ENCODE measurements at places on chromosomes 2 and 18.

DNA sequence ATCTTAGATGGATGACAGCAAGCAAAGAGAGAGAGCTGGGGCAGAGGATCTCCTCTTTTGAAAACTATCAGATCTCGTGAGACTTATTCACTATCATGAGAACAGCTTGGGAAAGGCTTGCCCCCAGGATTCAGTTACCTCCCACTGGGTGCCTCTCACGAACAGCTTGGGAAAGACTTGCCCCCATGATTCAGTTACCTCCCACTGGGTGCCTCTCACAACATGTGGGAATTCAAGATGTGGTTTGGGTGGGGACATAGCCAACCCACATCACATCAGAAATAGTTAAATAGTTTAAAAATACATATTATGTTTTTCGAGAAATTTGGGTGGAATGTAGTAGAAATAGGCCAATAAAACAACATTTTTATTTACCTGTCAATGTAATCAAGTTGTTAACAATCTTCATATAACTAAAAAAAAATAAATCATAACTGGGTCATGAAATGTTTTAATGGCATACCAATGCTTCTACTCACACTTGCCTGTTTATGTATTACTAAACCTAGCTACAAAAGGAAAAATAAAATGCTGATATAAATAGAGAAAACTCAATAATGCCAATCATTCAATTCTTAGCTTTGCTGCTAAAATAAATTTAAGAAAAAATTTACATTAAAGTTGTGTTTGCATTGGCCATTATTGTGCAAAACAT is 608.9 kb downstream of the SUCLG1 start:
- no peak for DNase-seq

DNA sequence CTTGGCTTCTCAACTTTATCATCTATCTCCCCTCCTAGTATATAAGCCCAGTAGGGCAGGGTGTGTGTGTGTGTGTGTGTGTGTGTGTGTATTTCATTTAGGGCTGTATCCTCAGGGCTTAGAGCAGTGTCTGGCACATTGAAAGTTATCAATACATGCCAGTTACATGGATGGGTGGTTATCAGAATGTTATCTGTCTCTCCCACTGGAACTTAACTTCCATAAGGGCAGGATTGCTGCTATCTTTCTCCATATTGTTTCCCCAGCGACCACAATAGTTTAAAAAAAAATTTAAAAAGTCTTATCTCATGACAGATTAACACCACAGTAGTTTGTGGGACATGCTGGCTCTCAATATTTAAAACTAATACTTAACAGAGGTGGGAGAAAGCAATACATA is 488.9 kb downstream of the PLCL1 start:
- DNase-seq: no peak

- no peak for DNase-seq
These were observed 103.3 kb downstream of the POLR1A start for GRCh38 chr2:86002375-86002774.

- DNase-seq: no peak
These were observed 17.1 kb upstream of the VPS4B start for GRCh38 chr18:63439334-63439733.

DNA sequence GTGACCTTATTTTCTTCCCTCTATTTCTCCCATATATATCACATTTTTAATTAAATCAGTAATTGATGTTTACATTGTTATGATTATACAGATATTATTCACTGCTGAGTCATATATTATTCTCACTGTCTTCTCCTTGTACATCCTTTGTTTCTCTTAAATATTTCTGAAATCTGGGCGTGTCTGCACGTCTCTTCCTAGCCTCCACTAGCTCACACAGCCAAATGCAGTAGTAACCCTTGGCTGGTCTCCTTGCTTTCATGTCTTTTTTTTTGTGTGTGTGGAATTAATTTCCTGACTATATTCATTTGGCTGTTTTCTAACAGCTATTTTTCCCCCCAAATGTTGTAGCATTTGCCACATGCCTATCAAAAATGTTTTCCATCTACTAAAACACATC is 15.8 kb downstream of the CCNYL1 start:
- DNase-seq: no peak

GRCh38 chr2:201559067-201559710 is 84.1 kb downstream of the TMEM237 start:
- DNase-seq: no peak

GRCh38 chr2:10398496-10398895 is 49.6 kb downstream of the ODC1 start:
- DNase-seq: no peak

DNA sequence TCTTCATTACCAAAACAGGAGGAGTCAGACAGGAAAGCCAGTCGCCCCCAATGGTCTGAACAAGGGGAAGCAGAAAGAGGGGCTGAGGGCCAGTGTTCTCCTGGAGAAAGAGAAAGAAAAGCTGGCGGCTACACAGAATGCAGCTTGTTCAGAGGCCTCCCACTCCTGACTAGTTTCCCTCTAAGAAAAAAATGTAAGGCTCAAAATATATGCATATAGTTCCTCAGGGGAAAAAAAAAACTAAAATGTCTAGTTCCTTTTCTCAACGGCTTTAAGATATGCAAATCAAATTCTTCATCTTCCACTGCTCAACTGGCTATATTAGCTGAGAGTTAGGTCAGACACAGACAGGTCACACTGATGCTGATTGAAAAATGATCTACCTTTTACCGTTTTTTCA is 18.6 kb downstream of the MBOAT2 start:
- DNase-seq: no peak

GRCh38 chr2:10716581-10716980 is 4.8 kb upstream of the ATP6V1C2 start:
- DNase-seq: no peak

- DNase-seq: no peak
These were observed 52.0 kb downstream of the SLC40A1 start for GRCh38 chr2:189528617-189529016.

- DNase-seq: no peak
These were observed 239.6 kb downstream of the CDH20 start for GRCh38 chr18:61572871-61573270.

- no peak for DNase-seq
These were observed 4.0 kb upstream of the RTP5 start for GRCh38 chr2:241865416-241865956.

DNA sequence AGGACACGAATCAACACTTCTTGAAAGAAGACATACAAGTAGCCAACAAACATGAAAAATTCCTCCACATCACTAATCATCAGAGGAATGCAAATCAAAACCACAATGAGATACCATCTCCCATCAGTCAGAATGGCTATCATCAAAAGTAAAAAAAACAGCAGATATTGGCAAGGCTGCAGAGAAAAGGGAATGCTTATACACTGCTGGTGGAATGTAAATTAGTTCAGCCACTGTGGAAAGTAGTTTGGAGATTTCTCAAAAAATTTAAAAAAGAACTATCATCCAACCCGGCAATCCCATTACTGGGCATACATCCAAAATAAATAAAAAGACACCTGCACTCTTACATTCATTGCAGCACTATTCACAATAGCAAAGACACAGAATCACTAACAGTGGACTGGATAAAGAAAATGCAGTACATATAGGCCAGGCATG is 78.7 kb downstream of the GRB14 start:
- DNase-seq: peak; percentile 89

GRCh38 chr18:48227206-48227605 is 182.0 kb downstream of the ZBTB7C start:
- peak; percentile 27 for DNase-seq

DNA sequence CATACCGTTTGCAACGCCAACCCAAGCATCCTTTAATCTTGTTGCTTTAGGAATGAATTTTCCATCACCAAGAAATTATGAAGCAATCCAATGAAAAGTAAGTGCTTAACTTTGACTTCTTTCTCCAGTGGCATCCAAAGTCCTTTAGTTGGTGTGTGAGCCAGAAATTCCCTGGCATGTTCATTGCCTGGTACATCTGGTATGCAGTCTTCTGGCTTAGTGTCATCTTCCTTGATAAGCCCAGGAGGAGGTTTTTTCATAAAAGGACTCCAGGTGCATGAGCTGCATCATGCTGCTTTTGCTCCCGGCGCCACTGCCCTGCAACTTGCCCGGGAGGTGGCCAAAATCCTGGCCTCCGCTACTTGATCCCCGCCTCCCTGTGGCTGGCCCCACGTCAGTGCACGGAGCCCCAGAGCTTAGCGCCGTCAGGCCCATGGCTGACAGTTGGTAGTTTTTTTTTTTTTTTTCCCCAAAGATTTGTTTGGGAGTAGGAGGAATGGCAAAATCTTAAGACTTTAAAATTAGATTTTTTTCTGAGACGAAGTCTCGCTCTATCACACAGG is 58.7 kb downstream of the PUM2 start:
- DNase-seq: peak; percentile 10

GRCh38 chr2:192126912-192127311 is 67.8 kb downstream of the TMEFF2 start:
- no peak for DNase-seq

DNA sequence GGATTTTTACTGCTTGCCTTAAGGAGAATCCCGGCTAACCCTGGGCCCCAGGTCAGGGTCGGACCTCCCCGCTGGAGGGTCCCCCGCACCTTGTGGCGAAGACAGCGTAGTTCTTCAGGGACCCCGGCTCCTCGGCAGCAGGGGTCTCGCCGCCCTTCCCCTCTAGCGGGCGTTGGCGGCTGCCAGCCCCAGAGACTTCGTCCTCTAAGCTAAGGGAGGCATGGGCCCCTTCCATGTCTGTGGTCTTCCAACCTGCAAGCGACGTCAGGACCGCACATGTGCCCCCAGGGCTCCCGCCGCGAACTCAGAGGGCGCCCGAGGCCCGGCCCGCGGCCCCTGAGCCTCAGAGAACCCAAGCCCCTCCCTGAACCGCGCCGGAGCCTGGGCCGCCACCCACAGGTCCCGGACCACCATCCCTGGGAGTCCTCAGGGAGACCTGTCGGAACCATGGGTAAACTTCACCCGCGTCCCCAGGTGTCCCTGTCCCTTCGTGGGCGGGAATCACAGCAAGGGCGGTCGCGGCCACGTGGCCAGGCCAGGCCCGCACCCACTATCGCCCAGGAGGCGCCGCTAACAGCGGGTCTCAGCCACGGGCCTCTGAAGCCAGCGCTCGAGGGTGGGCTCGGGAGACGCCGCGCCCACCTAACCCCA is 562 bp downstream of the ANKMY1 start:
- no peak for DNase-seq

GRCh38 chr18:23617412-23618014 is 31.2 kb upstream of the NPC1 start:
- no peak for DNase-seq

DNA sequence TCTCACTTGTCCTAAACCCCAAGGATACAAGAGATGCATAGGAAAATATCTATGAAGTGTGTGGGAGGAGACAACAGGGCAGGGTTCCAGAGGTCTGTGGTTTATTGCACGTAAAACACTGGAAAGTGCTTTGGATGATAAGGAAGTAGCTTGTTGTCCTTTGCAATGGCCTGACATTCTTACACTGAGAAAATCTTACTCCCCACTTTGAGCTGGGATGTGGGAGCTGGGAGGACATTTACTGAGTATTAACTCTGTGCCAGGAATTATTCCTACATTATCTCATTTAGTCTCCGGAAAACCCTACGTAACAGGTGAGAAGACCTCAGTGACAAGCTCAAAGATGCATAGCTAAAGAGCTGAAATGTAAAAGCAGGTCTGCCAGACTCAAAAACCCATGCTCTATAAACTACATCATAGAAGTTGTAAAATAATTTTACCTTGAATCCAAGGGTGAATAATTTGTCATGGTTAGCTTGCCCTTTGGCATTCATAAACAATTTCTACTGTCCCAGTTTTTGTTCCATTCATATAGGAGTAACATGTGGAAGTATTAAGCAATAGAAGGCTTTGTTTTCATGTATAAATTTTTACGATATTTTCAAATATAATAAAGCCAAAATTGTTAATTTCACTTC is 9.2 kb upstream of the GALNT3 start:
- DNase-seq: peak; percentile 95

DNA sequence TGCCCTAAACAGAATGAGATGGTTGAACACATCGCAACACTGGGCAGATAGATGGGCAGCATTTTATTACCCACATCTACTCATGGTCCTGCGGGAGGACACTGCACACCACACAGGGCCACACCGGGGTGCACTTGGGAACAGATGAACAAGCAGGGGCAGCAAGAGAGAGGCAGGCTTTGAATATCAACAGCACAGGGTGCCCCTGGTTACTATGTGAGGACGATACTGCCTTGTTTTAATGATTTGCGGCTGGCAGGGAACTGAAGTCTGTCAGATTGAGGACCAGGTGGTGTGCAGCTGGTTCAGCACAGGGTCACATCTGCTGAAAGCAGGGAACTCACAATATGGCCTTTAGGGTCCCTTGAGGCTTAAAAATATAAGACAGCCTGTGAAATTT is 195.7 kb downstream of the PIEZO2 start:
- no peak for DNase-seq

GRCh38 chr2:226169751-226170581 is 629.7 kb downstream of the IRS1 start:
- no peak for DNase-seq

- DNase-seq: no peak
These were observed 156.5 kb downstream of the TNS1 start for GRCh38 chr2:217846321-217846743.

DNA sequence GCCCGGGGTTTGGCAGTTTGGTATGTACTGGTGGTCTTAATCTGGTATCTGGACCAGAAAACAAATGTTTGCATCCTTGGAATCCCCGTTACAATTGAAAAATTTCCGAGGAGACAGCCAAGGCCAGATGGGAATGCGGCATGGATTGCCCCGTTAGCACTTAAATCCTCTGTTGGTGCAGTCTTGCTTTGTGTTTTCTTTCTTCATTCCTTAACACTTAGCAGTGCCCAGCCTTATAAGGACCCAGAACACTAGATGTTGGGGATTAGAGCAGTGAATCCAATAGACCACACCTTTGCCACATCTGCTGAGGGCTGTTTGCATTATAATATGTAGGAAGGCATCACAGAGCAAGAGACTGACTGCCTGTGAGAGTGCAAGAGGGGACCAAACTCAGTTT is 12.8 kb upstream of the ZNF532 start:
- no peak for DNase-seq

DNA sequence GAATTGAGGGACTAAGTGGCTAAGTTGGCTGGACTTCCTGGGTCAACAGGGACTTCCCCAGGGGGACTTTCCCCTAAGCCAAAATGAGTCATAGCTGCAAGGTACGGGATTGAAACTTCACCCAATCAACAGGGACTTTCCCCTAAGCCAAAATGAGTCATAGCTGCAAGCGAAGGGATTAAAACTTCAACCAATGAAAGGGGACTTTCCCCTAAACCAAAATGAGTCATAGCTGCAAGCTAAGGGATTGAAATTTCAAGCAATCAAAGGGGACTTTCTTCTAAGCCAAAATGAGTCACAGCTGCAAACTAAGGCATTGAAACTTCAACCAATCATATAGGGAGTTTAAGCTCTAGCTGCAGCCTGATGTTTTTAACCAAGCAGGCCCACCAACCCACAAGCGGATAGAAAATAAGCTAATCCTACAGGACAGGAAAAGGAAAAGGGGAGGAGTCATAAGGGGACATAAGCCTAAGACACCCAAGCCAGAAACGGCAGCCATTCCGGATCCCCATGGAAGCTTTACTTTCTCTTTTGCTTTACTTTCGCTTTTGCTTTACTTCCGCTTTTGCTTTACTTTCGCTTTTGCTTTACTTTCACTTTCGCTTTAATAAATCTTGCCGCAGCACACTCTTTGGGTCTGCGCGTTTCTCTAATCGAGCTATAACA is 1375.4 kb upstream of the CELF4 start:
- DNase-seq: peak; percentile 90

All from NCI-H226 (cell line).